Stimulated activated CD8-positive, alpha-beta memory T cell treated with anti-CD3 and anti-CD28 coated beads, Interleukin-4, amount 100 ng/mL, for 1 hour (primary cell): ENCODE measurements at places on chromosomes 7 and 10.

DNA sequence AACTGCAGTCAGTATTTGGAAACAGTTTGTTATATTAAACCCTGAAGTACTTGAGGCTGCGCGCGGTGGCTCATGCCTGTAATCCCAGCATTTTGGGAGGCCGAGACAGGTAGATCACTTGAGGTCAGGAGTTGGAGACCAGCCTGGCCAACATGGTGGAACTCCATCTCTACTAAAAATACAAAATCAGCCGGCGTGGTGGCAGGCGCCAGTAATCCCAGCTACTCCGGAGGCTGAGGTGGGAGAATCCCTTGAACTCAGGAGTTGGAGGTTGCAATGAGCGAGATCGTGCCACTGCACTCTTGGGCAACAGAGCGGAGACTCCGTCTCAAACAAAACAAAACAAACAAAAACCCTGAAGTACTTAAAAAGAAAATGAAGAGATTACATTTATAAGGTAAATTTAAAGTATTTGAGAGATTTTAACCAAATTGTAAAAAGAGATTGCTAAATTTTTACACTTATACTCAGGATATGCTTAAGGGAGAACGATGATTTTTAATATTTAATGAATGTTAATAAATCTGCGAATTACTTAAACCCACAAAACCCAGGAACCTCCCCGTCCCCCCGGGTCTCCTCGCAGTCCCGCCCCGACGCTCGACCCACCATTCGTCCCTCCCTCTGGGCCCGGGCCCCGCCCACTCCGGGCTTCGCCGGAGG lies 425 bp upstream of the MTG1 start:
- DNase-seq = no peak

- DNase-seq = no peak
Measured at GRCh38 chr10:64571056-64571455, 1049.9 kb downstream of the REEP3 start.

DNA sequence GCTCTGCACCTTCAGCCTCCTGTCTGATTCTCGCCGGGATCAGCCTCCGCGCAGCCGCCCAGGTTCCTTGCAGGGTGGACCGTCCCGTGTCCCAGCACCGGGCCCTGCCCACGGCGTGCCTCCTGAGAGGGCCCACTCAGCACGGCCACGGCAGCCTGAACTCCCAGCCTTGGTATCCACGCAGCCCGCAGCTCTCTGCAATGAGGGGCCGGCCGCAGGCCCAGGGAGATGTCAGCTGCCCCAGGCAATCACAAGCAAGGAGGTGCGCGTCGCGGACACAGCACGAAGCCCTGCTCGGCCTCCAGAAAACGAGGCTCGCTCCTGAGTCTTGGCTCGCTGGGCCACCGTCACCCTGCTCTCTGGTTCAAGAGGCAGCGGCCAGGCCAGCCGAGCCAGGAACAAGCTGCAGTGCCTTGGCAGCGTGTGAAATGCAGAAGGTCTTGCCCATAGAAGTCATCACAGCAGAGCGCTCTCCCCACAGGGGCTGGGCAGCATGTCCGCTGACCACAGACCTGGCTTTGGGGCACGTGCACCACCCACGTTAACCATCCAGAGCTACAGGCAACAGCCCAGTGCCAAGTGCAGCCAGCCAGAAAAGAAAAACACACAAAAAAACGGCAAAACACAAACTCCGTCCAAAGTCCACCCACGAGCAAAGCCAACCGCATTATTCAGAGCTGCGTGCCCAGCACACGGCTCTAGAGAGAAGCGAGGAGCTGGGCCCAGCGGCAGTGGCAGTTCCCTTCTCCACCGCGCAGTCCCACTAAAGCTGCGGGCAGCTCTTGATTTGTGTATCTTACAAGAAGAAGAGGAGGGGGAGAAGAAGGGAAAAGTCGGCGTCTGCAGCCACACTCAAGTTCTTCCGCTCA lies 13.9 kb downstream of the GPER1 start:
- no peak for DNase-seq

- no peak for DNase-seq
Measured at GRCh38 chr7:37901890-37902524, 14.6 kb downstream of the SFRP4 start.

DNA sequence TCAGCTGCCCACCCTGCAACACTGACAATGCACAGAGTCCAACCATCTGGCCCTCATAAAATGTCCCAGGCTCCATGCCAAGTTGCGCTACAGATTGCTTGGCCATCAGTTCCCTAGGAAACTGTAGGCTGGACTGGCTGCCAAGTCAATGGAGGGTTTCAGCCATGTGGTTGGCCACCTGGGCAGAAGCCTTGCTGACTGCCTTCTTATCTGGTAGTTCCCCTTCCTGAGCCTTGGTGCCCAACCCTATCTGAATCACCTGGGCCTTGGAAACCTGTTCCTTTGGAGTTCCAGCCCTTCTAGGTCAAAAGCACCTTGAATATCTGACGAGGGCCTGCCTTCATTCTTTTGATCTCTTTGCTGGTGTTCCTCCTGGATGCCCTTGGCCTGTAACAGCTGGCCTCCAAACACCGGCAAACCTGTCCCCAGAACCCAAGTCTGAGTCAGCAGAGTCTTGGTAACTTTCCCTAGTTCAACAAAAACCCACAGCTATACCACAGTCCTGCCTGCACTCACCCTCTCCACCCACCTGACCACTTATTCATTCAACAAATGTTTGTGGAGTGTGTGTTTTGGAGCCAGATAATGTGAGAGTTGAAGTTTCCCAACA lies 37.4 kb upstream of the KDM7A start:
- no peak for DNase-seq

- no peak for DNase-seq
Measured at GRCh38 chr7:113799896-113800295, 118.9 kb downstream of the PPP1R3A start.

DNA sequence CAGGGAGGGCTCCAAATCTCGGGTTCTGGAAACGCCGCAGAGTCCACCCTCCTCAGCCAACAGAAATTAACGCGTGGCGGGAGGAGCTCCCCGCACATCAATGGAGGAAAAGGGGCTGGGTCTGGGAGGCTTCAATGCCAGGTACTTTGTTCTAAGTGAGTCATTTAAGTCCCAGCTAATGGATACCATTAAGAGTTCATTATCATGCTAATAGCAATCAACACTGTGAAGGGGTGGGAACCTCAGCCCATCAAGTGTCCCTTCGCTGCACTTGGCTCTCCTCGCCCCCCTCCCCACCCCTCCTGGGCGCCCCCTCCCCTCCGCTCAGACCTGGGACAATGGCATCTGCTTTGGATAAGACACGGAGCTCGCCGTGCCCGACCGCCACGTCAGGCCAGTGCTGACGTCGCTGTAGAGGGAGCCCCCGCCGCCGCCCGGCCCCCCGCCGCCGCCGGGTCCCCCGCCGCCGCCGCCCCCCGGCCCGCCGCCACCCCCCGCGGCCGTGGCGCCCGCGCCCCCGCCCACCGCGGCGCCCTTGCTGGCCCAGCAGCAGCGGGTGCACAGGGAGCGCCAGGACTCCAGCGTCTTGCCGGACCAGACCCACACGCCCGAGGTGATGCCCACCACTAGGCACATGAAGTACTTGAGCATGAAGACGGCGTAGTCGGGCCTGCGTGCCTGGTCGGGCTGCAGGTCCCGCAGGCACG lies 2.9 kb downstream of the FZD8 start:
- no peak for DNase-seq

DNA sequence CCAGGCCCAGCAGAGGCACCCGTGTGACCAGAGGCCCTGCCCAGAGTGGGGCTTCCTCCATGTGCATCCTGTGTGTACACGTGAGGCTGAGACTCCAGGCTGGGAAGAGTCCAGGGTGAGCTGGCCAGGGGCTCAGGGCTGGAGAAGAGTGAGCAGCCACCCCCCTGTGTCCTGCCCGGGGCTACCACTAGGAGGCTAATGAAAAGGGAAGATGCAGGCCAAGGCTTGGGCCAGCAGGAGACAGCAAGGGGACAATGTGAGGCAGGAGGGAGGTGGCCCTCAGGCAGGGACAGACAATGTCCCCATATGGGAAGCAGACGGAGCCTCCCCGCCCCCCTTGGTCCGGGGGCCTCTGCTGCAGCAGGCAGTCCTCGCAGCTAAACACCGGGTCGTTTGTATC lies 102.0 kb downstream of the HIF1AN start:
- no peak for DNase-seq

- no peak for DNase-seq
Measured at GRCh38 chr7:150446288-150446938, 4.0 kb upstream of the GIMAP8 start.
